ENCODE measurements at places on chromosomes 3 and 15.

GRCh38 chr15:84714821-84715220 is 1.1 kb downstream of the SEC11A start:
- no peak for DNase-seq

DNA sequence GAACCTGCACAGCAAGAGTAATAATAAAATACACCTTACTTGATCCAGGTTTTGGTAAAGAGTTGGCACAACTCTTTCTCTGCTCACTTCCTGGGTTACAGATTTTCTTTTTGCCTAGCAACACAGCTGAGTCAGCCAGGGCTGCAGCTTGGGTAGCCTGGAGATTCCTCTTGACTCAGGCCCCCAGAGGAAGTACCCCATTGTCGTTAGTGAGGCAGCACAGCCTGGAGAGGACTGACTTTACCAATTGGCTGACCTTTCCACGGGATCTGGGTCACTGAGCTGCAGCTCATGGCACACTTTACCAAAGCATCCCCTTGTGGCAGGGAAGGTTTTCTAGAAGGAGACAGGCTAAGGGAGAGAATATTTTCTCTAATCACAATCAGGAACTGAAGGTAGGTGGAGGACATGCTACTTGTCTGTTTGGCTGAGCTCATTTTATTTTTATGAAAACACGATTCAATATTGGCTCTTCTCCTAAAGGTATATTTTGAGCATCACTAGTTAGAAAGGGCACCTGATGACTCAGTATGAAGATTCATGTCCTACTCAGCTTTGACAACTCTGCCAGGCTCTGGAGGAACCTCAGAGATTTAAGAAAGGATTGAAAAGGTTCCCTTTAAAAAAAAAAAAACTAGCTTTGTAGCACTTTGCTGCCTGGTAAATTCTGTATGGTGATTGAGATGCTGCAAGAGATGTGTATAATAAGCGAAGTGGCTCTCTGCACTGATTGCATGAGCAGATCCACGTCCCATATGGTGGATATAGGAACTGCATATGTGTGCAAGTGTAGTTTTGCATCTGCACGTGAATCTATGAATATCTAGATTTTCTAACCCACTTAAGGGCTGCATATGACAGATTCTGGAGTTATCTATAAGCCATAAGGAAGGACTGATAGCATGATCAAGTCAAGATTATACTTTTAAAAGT is 124.8 kb downstream of the CHDH start:
- DNase-seq: no peak

GRCh38 chr15:59818336-59818735 is 129.2 kb upstream of the BNIP2 start:
- no peak for DNase-seq

GRCh38 chr3:20336572-20336971 is 150.6 kb upstream of the SGO1 start:
- no peak for DNase-seq

GRCh38 chr3:14481646-14482036 is 58.5 kb downstream of the GRIP2 start:
- DNase-seq: no peak

Data from activated CD4-positive, alpha-beta T cell treated with anti-CD3 and anti-CD28 coated beads for 1 hour (primary cell).